ENCODE measurements at places on chromosomes 5 and 9. TPM values are rescaled to one million over a fixed set of nuclear protein-coding genes. Genes with fewer than 3 reads are reported as not detected.

DNA sequence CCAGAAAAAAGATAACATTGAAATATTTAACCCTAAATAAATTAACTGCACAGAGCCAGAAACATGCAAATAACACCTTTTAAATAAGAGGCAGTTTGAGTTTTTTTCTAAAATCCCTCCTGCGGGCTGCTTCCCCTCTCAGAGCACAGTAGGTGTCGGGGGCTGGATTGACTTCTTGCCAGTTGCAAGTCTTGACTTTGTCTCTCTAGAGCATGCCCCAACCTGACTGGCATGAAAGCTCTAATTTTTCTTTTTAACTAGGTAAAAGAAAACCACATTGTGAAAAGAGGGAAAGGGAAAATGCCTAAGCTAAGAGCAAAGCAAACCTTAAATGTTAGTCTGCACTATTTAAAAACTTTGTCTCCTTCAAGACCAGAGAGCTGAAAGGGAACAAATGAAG, 46.4 kb upstream of the DNAH5 start:
- no peak overlapping the region for H3K27ac ChIP-seq
- H3K27me3 ChIP-seq, result peaks cover 2% of the 10 kb centered on the region
- H3K4me1 ChIP-seq, result peaks cover 3% of the 10 kb centered on the region
- H3K4me3 ChIP-seq, result no peak overlapping the region

DNA sequence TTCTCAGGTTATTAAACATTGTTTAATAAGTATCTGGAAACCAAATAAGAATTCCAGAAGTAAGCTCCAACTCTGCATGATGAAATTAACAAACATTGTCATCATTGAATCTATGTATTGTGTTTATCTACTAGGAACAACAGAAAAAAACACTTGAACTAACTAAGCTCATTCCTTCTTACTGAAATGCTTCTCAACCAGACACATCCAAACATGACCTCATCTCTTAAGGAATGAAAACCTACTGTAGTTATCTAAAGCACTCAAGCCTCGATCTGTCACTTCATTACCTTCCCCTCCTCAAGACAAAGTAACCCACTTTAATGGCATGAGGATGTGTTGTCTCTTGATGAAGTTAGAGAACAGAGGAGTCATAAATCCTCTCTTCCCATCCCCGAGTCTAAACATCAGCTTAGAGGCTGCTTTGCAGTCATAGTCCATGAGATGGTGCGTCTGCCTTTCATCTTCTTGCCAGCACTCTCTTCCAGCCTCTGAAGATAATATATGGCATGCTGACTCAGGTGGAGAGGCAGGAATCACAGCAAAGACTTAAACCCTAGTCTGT, 86.5 kb downstream of the CEMIP2 start:
- H3K36me3 ChIP-seq, result no peaks in the 10 kb centered on the region
- H3K27ac ChIP-seq, result no peak overlapping the region
- no peak overlapping the region for H3K4me3 ChIP-seq
- peak; percentile 56 for DNase-seq
- no peaks in the 10 kb centered on the region for H3K27me3 ChIP-seq

Gene NPR3
- 86.9 TPM for total RNA-seq

DNA sequence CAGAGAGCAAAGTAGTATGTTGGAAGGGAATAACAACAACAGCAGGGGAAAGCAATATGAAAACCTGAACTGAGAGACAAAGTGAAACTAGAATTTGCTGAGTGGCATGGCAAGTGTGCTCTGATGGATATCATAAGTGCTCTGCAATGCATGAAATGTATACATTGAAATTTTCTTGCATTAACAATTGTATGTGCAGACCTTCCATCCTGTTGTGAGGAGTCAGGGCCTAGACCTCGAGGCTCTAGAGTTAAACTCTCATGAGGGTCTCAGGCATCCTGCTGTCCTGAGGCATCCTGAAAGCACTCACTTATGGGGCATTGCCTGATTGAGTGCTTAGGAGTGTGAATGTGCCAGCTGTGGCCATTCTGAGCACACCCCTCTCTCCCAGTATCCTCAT, 1.1 kb downstream of the ECM2 start:
- no peaks in the 10 kb centered on the region for H3K27me3 ChIP-seq
- no peaks in the 10 kb centered on the region for H3K36me3 ChIP-seq
- peak; percentile 76 for DNase-seq
- no peak overlapping the region for H3K4me3 ChIP-seq
- H3K4me1 ChIP-seq, result peaks cover 6% of the 10 kb centered on the region

DNA sequence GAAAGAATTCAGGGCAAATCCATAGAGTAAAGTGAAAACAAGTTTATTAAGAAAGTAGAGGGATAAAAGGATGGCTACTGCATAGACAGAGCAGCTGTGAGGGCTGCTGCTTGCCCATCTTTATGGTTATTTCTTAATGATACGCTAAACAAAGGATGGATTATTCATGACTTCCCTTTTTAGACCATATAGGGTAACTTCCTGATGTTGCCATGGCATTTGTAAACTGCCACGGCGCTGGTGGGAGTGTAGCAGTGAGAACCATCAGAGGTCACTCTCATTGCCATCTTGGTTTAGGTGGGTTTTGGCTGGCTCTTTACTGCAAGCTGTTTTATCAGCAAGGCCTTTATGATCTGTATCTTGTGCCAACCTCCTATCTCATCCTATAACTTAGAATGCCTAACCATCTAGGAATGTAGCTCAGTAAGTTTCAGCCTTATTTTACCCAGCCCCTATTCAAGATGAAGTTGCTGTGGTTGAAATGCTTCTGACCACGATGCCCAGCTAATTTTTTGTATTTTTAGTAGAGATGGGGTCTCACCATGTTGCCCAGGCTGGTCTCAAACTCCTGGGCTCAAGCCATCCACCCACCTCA, 42.1 kb downstream of the RFK start:
- no peak overlapping the region for H3K4me3 ChIP-seq
- no peaks in the 10 kb centered on the region for H3K27me3 ChIP-seq
- no peak for DNase-seq
- no peak overlapping the region for H3K27ac ChIP-seq
- no peaks in the 10 kb centered on the region for H3K4me1 ChIP-seq

Gene PDE6A
- not detected for total RNA-seq
